Suppressor macrophage treated with lipopolysaccharide for 4 hours (primary cell): ENCODE measurements at places on chromosomes 5 and 9.

DNA sequence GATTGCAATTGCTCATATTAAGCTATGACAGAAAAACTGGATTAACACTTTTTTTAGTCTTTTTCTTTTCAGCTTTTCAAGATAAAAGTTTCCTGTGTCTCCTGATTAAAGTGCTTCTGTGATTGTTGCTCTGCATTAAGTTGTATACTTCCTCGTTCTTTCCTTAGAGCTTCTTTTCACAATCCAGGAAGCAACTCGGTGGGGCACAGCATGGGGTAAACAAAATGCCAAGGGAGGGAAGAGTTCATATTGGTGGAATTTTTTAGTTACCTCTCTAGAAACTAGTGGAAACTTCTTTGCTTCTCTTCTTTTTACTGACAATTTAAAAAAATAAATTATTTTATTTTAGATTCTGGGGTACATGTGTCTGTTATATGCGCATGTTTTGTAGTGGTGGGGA lies 37.8 kb upstream of the ARRDC3 start:
- DNase-seq, result no peak

- DNase-seq, result no peak
Measured at GRCh38 chr9:77810637-77811119, 162.6 kb upstream of the GNA14 start.

DNA sequence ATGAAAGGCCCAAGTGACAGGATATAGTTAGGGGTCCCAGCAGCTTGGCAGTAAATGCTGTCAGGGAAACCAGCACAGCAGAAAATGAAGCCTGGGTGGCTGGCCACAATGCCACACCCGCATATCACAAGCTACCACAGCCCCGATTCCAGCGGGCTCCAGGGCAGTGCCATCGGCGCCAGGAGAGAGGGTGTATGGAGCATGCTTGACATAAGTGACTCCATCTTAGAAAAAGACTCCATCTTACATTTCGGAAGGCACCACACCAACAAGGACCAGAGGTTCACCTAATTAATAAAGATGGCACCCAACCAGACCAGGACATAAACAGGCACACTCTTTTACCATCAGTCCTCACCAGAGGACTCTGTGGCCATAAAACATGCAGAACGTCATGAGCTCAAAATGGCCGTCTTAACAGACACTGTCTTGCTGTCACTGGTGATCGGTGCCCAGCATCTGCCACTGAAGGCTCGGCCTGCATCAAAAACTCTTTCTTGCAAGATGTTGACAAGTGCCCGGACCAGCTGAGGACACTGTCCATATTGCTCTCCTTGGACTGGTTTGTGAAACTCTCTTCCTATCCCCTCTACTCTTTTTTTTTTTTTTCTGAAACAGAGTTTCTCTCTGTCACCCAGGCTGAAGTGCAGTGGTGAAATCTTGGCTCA lies 67.4 kb upstream of the SPIN1 start:
- no peak for DNase-seq

DNA sequence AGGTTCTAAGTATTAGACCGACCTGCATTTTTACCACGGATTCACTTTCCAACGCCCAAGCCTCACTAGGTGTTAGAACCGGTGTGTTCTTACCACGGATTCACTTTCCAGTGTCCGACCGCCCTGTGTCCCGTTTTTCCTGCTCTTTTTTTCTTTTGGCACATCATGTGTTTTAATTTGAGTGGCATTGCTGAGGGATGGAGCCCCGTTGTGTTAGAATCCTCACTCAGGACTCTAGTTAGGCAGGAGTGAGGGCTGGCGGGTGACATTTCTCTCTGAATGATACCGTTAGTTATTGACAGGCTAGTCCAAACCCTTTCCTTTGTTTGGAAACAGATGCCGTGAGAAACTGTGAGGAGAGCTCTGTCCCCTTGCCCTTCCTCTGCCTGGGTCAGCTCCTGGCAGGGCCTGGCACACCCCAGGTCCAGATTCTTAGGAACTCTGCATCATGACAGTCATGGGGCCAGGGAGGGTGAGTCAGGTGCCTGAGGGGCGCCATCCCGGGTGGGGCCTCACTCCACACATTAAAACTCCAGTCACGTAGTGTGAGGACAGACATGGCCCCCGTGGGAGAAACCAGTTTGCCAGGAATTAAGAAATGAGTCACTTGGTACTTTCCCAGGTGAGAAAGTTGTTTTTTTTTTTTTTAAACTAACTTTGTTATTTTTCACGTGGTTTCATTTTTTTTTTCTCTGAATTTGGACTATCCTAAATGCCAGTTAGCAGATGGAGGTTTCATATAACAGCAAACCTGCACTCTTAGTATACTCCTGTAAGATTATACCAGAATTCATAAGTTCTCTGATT lies 15.8 kb downstream of the EXOC3 start:
- DNase-seq, result peak; percentile 48

- DNase-seq, result no peak
Measured at GRCh38 chr9:132774886-132775285, 103.2 kb downstream of the AK8 start.

DNA sequence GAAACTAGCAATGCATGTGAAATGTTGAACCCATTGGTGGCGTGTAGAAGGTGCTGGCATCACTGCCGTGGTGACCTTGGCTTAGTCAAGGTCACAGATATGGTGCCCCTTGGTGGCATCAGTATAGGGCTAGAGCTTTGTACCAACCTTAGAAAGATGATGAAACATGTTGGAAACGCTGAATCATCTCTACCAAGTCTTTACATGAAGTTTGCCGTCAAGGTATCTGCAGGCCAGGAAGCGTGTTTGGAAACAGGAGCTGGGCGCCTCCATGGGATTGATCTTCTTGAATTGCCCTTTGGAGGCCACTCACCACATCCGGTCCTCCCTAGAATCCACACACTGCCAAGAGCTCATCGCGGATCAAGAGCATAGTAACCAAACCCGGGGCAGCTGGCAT lies 16.9 kb upstream of the BOD1 start:
- no peak for DNase-seq

DNA sequence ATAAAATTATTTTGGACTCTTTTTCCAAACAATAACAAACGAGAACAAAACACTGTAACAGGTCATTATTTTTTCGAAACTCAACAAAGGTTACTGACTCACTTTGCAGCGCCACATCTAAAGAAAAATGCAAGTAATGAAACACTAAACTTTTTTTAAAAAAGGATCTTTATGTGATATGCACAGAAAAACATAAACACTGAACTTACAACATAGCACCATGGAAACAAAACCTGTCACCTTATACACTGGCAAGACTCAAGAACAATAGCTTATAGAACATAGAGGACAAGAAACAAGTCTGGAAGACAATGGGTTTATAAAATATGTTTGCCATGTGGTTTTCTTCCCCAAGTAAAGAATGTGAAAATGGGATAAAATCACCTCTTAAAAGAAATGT lies 85.2 kb downstream of the AUH start:
- no peak for DNase-seq

GRCh38 chr5:125848751-125849150 lies 574.5 kb upstream of the GRAMD2B start:
- DNase-seq, result no peak

GRCh38 chr5:15168358-15168757 lies 296.8 kb upstream of the ANKH start:
- DNase-seq, result no peak

DNA sequence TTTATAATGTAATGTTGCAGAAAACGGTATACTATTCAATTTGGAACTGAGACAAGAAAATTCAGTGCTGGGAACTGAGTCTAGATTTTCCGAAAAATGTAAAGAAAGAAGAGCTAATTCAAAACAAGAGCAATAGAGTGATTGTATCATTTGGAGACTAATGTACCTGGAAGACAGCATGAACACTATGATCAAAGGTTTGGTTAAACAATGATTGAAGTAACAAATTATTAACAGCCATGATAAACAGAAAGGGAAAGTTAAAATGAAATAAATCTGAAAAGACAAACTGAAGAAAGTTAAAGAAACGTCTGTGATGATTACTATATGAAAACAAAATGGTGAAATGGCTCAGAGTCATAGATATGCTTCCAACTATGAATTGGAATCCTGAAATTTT lies 300.6 kb upstream of the MPDZ start:
- DNase-seq, result no peak

DNA sequence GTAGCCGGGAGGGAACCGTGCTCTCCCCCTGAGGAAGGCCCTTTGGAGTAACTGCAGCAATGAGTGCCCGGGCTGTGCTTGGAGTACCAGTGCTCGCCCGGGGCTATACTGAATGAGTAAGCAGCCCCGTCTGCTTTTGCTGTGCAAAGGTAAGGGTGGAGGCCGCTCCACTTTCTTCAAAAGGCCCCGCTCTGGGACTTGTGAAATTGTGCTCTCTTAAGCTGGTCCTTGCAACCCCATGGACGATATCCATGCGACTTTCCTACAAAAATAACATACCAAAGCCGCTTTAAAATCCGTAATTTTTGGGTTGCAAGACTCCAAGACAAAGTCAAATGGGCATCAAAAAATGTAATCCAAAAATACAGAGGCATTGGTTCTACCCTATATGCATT lies 578 bp upstream of the TNFAIP8 start:
- DNase-seq, result no peak

DNA sequence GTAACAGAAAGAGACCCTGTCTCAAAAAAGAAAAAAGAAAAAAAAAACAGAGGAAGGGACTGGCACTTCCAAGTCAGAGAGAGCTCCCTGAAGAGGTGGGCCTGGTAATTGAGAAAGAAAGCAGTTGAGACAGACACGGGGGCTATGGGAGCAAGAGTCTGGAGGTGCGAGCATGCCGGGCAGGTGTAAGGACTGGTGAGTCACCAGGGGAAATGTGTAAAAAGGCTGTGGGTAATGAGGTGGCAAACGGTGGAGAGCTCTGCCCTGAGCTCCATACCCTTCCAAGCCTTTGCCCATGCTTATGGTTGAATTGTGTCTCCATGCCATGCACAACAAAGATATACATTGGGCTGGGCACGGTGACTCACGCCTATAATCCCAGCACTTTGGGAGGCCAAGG lies 18.0 kb upstream of the JADE2 start:
- DNase-seq, result no peak

DNA sequence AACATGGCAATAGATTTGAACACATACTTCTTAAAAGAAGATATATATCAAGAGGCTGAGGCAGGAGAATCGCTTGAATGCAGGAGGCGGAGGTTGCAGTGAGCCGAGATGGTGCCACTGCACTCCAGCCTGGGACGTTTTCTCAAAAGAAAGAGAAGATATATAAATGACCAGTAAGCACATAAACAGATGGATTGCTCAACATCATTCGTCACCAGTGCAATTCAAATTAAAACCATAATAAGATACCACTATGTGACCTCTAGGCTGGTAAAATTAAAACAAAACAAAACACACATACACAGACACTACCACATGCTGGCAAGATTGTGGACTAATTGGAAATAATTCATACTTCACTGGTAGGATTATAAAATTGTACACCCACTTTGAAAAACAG lies 5.3 kb upstream of the TXN start:
- DNase-seq, result no peak

DNA sequence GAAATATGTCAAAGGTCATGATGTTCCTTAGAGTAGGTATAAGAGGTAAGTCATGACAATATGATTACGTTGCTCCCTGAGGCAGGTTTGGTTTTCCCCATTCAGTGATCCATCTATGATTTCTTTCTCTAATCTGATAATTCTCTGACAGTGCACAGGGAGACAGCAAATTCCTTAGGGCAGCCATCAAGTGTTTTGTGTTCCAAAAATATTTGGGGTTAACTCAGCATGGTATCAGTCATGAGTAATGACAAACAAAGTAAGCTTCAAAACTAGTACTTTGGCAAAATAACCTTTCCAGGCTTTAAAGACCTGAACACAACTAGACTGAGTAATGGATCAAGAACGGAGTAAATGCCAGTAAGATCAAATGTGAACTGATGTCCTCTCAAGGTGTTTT lies 55.3 kb upstream of the SPATA31E1 start:
- DNase-seq, result no peak

DNA sequence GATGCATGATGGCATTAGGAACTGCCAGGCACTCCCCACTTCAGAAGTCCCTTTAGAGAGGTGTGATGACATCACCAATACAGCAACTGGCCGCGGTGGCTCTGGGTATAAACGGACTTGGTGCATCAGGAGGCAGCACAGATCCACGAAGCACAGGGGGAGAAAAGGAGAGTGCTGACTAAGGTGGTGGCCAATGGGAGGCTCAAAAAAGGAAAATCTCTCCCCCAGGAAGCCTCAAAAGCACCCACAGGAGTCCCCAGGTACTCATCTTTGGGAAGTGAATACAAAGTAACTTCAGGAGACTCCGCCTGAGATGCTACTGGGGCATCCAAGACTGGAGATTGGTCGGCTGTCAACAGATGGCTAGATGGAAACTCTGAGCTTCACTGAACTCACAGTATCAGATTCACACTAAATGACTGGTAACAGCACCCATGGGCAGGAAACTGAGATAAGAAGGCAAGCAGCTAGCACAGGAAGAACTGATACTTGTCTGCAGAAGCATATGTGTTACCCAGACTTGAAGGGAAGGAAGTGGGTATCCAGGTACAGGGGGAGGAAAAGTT lies 7.6 kb downstream of the TTC39B start:
- no peak for DNase-seq

DNA sequence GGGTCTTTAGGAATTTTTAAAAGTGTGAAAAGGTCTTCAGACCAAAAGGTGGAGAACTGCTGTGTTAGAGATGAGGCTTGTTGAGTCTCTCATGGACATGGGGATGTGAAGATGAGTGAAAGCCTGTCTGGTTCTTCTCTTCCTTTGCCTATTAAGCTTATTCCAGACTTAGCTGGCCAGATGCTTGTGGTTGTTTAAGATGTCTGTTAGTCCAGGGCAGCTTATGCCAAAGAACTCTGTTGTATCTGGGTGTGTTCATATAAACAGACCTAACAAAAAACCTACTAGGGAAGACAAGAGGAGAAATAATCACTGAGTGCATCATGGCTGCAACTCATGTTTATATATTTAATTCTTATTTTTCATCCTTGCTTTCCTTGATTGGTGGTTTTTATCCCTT lies 57.5 kb upstream of the NCS1 start:
- DNase-seq, result no peak

- DNase-seq, result no peak
Measured at GRCh38 chr9:134838651-134839454, 41.8 kb upstream of the FCN2 start.

DNA sequence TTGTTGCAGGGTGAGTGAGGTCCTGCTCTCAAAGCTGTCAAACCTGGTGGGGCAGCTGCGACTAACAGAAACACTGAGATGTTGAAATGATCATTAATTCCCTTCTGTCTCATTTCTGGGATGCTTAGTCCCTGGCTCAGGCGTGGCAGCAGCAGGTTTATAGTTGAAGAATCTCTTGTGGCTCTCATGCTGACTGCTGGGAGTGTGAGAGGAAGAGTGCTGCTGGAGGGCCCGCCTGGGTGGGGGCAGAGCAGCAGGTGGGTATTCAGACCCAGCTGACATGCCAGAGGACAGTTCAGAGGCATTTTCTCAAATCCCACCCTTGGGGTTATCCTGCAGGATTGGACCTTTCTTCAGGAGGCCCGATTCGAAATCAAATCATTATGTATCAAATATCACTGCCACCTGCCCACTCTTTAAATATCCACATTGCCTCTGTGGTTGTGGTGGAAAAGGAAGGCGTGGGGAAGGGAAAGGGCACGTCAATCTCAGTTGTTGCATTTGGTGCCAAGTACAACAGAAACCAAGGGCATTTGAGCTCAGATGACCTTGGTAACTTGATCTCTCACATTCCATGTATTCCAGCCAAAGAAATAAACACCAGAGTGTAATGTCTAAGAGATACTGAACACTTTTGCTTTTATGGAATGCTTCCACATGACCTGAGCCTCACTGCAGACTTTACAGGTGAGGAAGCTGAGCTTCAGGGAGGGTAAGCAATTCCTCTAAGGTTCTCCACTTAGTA lies 224.3 kb downstream of the AOPEP start:
- no peak for DNase-seq

- no peak for DNase-seq
Measured at GRCh38 chr5:146888351-146888978, 9.9 kb upstream of the PPP2R2B start.
